Caki2 (cell line): ENCODE measurements at places on chromosomes 12 and 14.
A peak's percentile ranks its signal among the peaks of the same experiment; 100 is the strongest.

DNA sequence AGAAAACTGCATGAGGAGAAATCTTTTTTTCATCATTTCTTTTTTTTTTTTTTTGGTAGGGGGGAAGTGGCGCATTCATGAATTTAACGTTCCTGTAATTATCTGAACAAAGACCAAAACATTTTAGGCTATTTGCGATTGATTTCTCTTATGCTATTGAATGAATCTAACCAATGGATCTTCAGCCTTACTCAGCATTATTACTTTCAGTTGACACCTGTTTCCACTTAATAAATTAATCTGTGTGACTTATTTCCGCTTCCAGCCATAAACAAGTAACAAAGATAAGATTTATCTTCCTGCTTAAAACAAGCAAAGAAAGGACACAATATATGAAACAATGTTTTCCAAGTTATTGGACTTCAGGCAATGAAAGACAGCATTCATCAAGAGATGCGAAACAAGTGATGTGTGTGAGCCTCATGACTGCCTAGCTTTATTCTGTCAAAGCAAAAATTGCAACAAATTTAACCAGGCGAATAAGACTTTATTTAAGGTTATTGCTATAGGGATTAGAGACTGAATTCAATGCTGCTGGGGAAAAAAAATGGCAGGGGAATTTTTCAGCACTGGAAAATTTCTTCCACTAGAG, 1026.9 kb downstream of the LRFN5 start:
- DNase-seq = no peak

DNA sequence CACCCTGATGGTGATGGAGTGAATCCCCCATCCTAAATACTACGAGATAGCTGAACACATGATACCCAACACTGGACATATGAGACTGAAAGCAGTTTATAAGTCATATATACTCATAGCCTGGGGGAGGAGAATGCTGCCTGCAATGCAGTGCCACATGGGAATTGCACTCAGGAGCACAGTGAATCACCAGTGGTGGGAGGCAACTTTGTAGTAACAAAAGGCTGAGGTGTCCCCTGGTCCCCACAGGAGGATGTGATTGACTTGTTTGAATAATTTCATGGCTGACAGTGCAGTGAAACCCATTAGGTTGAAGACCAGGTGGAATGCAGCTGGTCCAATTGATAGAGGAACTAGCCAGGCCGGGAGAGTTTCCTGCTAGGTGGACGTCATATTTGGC, 20.2 kb downstream of the CCDC38 start:
- no peak for DNase-seq

DNA sequence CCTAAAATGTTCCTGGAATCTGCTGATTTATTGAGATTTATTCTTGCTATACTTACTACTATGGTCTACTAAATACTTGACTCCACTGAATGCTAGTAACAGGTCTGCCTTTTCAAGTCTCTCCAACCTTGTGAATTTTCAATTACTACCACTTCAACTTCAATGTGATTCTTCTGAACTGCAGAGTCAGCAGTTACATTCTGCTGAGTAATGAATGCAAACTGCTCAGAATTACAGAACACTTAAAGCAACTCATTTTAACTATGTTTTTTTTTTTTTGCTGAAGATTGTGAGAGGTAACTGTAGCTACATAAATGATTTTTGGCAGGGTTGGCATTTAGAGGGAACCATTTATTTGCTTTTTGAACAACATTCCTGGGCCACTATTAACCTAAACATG, 41.8 kb downstream of the ARF6 start:
- DNase-seq = no peak

DNA sequence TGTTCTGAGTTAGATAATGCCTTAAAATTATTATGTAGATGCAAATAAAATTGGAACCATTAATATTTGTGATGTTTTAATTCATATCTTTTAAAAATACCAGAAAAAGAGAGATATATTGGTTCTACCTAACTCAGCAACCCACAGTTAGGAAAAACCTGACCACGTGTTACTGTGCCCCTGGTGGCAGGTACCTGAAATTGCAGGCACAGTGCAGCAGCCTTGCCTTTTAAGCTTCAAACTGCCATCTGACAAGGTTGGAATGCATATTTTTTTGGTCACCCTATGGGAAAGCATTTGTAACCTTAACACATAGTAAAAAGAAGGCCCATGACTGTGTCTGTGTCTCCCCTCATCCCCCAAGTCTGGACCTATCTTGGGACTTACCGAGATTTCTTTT, 109.4 kb upstream of the NOS1 start:
- no peak for DNase-seq

GRCh38 chr14:75422169-75422568, 5.7 kb upstream of the JDP2 start:
- peak; percentile 56 for DNase-seq

- no peak for DNase-seq
Measured at GRCh38 chr12:29733060-29733459, 50.7 kb downstream of the TMTC1 start.

GRCh38 chr14:105173145-105173544, 4.6 kb upstream of the JAG2 start:
- no peak for DNase-seq

- no peak for DNase-seq
Measured at GRCh38 chr14:101412739-101413138, 148.6 kb upstream of the DIO3 start.
